ENCODE measurements at places on chromosomes 2 and 18. TPM values are rescaled to one million over a fixed set of nuclear protein-coding genes. Genes with fewer than 3 reads are reported as not detected.

GRCh38 chr2:47344890-47345589 lies 57.9 kb upstream of the MSH2 start:
- DNase-seq = peak; percentile 78

The TFCP2L1 gene
- 0.74 TPM for polyA plus RNA-seq

GRCh38 chr2:191657977-191658376 lies 20.0 kb upstream of the NABP1 start:
- DNase-seq = no peak

DNA sequence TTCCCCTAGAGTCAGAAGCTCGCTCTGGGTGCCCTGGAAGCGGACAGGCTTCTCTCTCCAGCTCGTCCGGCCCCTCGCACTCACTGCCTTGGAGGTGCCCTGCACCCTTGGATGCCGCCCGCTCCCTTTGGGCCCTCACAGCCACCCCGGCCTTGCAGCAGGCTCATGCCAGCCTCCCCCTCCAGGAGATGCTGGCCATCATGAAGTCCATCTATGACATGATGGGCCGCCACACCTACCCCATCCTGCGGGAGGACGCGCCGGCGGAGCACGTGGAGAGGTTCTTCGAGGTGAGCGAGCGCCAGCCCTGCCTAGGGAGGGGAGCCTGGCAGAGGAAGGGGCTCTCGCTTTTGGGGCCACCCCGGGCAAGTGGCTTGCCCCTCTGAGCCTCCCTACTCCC lies 20.3 kb upstream of the FAHD2A start:
- DNase-seq = no peak

- no peak for DNase-seq
Measured at GRCh38 chr2:46796843-46797625, 118.6 kb downstream of the MCFD2 start.

- DNase-seq = no peak
Measured at GRCh38 chr2:43541165-43541564, 54.7 kb downstream of the THADA start.

DNA sequence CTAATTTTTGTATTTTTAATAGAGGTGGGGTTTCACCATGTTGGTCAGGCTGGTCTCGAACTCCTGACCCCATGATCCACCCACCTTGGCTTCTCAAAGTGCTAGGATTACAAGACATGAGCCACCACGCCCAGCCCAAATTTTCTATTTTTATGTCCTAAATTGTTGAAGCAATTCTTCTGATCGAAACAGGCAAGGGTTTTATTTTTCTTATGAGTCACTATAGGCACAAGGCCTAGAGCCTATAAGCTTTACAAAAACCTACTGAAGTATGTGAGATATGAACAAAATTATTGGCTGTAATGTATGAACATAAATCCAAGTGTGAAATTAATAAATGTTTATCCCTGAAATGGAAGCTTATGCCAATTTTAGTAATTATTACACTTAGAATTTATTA lies 464.2 kb upstream of the NRP2 start:
- DNase-seq = no peak

The PARD6G gene
- polyA plus RNA-seq = 0.76 TPM

GRCh38 chr2:223086370-223086981 lies 34.5 kb downstream of the KCNE4 start:
- DNase-seq = no peak

DNA sequence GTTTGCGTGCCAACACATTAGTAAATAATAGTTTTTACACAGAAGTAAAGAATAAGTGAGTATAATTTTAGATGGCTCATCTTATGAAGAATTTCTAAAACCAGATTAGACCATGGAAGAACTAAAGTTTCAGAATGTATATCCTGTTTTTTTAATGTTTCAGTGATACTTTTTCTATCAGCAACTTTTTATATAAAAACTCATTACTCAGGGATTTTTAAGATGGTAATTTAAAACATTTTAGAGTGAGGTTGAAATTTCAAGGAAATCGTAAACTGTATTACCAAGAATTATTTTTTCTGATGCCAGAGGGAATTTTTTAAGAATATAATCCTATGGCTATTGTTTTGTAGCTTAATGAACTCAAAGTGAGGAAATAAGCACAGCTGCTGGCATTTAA lies 128.5 kb upstream of the FANCL start:
- DNase-seq = no peak

Data from K562 (cell line).